ENCODE measurements at places on chromosomes 5 and 9. TPM values are rescaled to one million over a fixed set of nuclear protein-coding genes. Genes with fewer than 3 reads are reported as not detected.

Gene GDF9
- polyA plus RNA-seq, result 0.21 TPM

DNA sequence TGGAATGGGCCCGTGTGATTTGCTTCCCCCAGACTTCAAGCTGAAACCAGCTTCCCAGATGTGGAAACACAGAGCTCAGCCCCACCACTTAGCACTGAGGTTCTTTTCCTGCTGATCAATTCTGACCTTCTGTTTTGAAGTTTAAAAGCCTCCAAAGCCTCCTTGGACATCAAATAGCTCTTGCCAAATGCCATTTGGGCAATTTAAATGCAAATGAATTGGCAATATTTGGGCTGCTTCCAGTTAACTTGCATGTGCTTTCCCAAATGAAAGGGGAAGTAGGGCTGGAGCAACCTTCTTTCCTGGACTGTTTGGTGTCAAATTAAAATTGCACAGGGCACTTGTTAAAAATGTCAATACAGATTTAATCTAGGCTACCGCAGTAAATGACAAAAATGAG is 710.5 kb downstream of the TLR4 start:
- no peak overlapping the region for H3K4me3 ChIP-seq
- H3K4me1 ChIP-seq, result no peaks in the 10 kb centered on the region
- H3K27me3 ChIP-seq, result no peaks in the 10 kb centered on the region
- H3K27ac ChIP-seq, result no peak overlapping the region
- DNase-seq, result no peak

DNA sequence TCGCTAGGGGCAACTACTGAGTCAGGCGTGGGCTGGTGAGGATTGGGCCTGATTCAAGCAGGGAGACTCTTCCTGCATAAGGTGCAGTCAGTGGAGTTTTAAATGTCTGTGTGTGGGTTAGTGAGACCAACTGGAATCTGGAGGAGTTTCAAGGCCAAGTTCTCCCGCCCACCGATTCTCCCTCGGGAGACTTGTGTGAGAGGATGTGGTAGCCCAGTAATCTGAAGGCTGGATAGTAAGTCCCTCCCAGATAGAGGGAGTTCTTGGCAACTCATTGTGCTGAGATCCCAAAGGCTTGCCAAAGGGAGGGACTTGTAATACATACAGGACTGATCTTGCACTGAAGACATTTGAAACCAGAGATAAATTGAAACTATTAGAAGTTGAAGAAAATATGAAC is 51.8 kb downstream of the WDR36 start:
- no peaks in the 10 kb centered on the region for H3K27me3 ChIP-seq
- peaks cover 21% of the 10 kb centered on the region for H3K4me1 ChIP-seq
- H3K27ac ChIP-seq, result peak overlapping the region; percentile 31
- DNase-seq, result peak; percentile 55
- H3K4me3 ChIP-seq, result peak overlapping the region; percentile 14

- no peaks in the 10 kb centered on the region for H3K27me3 ChIP-seq
- no peak for DNase-seq
These were observed 30.3 kb upstream of the GRXCR2 start for GRCh38 chr5:145903113-145903512.

Measured in keratinocyte (primary cell).